ENCODE measurements at places on chromosomes 4 and X. TPM values are rescaled to one million over a fixed set of nuclear protein-coding genes. Genes with fewer than 3 reads are reported as not detected.
A peak's percentile ranks its signal among the peaks of the same experiment; 100 is the strongest.

DNA sequence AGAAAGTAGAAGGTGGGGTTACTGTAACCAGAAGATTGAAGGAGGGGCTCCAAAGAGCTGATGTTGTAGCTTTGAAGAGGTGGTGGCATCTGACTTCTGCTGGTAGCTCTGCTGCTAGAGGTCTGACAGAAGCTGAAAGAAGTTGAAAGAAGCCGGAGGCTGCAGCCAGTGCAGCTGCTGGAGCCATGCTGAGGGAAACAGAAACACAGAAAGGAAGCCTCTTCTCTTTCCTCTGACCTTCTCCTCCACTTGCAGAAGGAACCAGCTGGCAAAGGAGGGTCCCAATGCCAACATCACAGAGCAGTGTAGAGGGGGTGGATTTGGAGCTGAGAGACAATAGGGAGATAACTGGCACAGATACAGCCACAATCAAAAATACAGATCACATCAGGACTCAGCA is 89.3 kb upstream of the HHIP start:
- no peak for DNase-seq

DNA sequence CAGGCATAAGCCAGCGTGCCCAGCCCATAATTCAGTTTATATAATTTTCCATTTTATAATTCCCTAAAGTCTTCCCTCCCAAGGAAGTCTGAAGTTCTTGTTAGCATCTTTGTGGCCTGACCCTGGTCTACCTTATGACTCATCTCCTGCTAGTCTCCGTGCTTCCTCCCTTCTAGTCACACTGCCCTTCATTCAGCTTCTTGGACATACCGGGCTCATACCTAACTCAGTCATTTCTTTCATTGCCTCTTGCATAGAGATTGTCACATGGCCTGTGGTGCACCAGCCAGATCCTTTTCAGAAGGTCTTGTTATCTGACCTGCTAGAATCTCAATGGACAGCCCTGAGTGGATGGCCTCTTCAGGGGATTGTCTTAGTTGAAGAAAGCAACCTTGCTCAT is 22.8 kb upstream of the MAML3 start:
- DNase-seq, result no peak

- DNase-seq, result no peak
Measured at GRCh38 chrX:30822068-30822681, 66.9 kb downstream of the TAB3 start.

DNA sequence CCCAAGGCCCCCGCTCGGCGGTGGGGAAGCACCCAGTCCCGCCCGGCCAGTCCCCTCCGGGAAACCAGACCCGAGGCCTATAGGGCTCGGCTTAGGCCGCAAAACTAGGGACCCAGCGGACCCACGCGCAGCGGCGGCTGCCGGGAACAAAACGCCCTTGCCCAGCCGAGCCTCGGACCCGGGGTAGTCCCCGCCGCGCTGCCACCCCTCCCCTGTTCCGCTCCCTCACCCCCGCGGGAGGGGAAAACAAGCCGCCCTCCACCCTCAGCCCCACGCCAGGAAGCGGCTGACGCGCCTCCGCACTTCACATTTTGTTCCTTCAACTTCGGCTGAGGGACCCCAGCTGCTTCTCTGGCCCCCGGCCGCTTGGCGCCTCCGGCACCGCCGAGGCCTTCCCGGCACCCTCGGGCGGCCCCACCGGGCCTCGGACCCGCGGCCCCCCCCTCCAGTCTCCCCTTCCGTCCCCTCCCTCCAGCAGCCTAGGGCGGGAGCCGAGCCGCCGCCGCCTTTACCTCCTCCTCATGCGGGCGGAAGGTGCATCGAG is 694 bp downstream of the PDS5A start:
- peak; percentile 54 for DNase-seq

NDST4 gene
- not detected for polyA plus RNA-seq

DNA sequence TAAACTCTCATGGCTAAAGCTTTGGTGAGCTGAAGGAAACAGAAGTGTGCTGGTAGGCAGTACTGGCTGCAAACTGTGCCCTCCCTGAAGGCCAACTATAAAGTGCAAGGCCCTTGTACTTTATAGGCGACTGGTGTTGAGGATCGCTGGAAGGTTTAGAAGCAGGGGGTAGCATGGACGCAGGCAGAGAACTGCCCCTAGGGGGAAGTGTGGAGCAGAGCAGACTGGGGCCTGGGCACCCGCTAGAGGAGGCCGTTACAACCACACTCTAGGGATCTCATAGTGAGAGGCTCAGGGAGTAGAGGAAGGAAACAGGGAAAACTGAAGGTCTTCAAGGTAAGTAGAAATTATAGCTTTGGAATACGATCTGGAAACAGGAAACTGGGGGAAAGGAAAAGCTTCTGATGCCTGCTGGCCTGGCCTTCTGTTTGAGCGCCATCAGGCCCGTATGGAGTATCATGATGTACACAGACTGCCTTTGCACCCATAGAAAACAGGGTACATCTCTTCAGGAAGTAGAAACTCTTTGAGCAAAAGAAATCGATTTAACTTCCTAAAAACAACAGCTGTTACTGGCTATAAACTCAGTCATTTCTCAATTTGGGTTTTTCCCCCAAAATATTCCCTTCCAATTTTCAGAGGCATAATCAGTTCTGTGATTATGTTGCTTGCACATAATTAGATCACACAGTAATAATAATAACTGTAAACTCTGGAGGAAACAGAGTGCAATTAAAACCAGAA is 23.9 kb upstream of the TMSB4X start:
- no peak for DNase-seq

- DNase-seq, result no peak
Measured at GRCh38 chrX:7574325-7574724, 268.6 kb upstream of the VCX start.

- DNase-seq, result peak; percentile 68
Measured at GRCh38 chr4:41363384-41363981, 106.8 kb downstream of the UCHL1 start.

EMD gene
- 86.1 TPM for polyA plus RNA-seq

GRCh38 chr4:76896614-76897535 is 1.1 kb downstream of the SOWAHB start:
- DNase-seq, result peak; percentile 57

DNA sequence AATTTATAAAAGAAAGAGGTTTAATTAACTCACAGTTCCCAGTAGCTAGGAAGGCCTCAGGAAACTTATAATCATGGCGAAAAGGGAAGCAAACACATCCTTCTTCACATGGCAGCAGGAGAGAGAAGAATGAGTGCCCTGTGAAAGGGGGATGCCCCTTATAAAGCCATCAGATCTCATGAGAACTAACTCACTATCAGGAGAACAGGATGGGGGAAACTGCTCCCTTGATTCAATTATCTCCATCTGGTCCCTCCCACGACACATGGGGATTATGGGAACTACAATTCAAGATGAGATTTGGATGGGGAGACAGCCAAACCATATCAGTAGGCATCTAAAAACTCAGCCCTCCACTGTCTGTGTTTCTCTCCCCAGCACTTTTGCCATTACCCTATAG is 22.4 kb downstream of the ANK2 start:
- no peak for DNase-seq

ESX1 gene
- not detected for polyA plus RNA-seq

ATP1B4 gene
- 3.8 TPM for polyA plus RNA-seq

DNA sequence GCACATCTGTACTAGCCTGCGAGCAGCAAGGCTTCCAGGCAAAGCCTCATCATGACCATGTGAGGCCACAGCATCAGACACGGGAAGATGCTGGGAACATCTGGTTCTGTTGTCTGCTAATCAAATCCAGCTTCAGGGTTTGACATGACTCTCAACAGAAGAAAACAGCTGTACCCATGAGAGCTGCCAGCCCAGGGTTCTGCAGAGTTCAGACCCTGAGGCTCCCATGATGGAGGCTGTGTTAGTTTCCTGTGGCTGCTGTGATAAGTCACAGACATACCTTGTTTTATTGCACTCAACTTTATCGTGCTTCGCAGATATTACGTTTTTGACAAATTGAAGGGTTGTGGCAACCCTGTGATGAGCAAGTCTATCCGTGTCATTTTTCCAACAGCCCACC is 37.5 kb downstream of the JAKMIP1 start:
- DNase-seq, result no peak

RAP2C gene
- 9.8 TPM for polyA plus RNA-seq

- no peak for DNase-seq
Measured at GRCh38 chrX:2314831-2315365, 185.9 kb downstream of the DHRSX start.

GRCh38 chr4:42371305-42372252 is 25.7 kb upstream of the SHISA3 start:
- DNase-seq, result no peak

DNA sequence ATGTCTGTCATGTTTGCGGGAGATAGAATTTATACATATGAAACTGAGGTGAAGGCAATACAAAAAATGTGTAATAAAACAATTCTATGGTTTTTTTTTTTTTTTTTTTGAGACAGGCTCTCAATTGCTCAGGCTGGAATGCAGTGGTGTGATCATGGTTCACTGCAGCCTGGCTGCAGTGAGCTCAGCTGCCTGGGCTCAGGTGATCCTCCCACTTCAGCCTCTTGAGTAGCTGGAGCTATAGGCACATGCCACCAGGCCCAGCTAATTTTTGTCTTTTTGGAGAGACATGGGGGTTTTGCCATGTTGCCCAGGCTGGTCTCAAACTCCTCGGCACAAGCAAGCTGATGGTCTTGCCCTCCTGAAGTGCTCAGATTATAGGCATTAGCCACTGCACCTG is 10.1 kb downstream of the RADX start:
- DNase-seq, result no peak

DNA sequence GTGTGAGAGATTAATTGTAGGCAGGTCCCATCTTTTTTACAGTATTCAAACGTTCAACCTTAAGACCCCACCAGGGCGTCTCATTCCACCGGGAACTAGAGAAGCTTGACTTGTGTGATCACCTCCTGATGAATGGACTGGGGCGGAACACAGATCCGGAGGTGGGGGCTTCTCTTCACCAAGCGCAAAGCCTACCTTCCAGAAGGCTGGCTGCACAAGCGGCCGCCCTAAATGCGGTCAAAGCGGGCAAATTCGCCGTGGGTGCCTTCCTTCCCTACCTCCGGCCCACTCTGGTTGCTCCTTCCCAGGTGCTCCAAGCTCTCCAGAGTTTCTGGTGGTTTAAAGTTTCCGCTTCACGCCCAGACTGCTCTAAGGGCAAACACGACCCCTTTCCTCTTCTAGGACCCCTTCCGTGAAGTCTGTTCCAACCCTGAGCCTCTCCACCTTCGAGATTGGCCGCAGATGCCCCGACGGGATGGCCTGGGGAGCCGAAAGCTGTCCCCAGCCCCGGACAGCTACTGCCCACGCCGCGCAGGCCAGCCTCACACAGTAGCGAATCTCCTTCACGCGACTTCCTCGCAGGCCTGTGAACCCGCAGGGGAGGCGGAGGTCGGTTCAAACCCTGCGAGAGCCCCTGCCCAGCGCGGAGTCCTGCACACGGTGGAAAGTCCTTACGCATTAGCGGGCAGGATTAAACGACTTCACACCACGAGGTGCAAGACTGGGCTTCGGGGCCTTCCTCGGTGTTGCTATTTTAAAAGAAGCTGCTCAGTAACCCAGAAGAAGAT is 1.6 kb upstream of the WWC2 start:
- peak; percentile 40 for DNase-seq

- no peak for DNase-seq
Measured at GRCh38 chr4:151304755-151305154, 20.6 kb downstream of the SH3D19 start.

- DNase-seq, result no peak
Measured at GRCh38 chrX:152897222-152898131, at the start of gene ZNF185. ZNF185 (plus strand) TSS chrX:152898067; CDS start chrX:152914490, 16,423 bp downstream.

GRCh38 chr4:118284169-118284568 is 68.6 kb downstream of the PRSS12 start:
- no peak for DNase-seq

GRCh38 chr4:29310252-29310651 is 1409.9 kb upstream of the PCDH7 start:
- DNase-seq, result no peak

GRCh38 chr4:7924570-7924969 is 15.1 kb downstream of the AFAP1 start:
- DNase-seq, result no peak

DNA sequence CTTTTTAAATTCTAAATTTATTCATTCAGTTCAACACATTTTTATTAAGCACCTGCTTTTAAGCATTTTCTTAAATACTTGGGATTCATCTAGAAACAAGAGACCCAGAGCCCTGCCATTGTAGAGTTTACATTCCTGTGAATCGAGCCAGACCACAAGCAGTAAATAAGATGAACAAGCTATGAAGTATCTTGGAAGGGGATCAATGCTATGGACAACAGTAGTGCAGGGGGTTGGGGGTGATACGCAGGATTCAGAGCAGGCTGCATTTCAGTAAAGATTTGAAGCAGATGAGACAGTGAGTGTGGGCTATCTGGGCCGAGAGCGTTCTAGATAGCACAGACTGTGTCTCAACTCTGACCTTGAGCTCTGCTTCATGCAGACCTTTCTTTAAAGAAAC is 35.1 kb downstream of the CLDN22 start:
- DNase-seq, result no peak

DNA sequence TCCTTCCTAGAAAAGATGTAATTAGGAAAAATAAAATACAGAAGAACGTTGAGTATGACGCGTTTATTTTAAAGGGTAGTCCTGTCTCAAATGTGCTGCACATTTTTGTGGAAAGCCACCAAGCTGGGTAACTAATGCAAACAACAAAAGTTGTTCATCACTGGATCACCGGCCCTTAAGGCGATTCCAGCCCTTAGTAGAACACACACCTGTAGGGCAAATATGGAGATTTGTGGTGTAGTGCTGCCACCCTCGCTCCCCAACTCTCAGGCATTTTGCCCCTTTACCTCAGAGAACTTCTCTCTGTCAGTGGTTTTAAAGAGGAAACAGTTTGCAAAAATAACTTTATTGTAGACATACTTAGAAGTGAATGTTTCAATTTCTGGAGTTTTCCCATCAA is 1.9 kb downstream of the TBL1X start:
- no peak for DNase-seq

GATA1 gene
- not detected for polyA plus RNA-seq

SLC4A4 gene
- polyA plus RNA-seq, result 7.0 TPM

GABRB1 gene
- polyA plus RNA-seq, result 1.00 TPM

- no peak for DNase-seq
Measured at GRCh38 chr4:139781066-139781465, 115.4 kb downstream of the MGST2 start.

DNA sequence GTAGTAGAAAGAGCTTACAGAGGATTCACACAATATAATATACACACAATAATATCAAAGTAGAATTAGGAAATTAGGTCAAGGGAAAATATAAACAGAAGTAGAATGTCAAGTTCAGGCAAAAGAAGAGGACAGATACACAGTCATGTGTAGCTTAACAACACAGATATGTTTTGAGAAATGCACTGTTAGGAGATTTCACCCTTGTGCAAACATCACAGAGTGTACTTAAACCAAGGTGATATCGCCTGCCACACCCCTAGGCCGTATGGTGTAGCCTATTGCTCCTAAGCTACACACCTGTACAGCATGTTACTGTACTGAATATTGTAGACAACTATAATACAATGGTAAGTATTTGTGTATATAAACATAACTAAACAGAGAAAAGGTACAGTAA is 110.0 kb upstream of the EDNRA start:
- no peak for DNase-seq

- no peak for DNase-seq
Measured at GRCh38 chr4:69718396-69719271, 41.8 kb downstream of the SULT1B1 start.

- DNase-seq, result no peak
Measured at GRCh38 chrX:7372825-7373525, 225.0 kb upstream of the PUDP start.

BLOC1S4 gene
- polyA plus RNA-seq, result 7.0 TPM

CHRDL1 gene
- polyA plus RNA-seq, result 7.2 TPM

GRCh38 chr4:98689507-98690174 is 31.2 kb upstream of the TSPAN5 start:
- no peak for DNase-seq
